ENCODE measurements at places on chromosomes 4 and X. TPM values are rescaled to one million over a fixed set of nuclear protein-coding genes. Genes with fewer than 3 reads are reported as not detected.

The DTHD1 gene
- not detected for total RNA-seq

The SORBS2 gene
- 7.9 TPM for total RNA-seq

The BMP3 gene
- total RNA-seq, result 0.11 TPM

The GPR119 gene
- not detected for total RNA-seq

The FAM241A gene
- total RNA-seq, result 0.07 TPM

DNA sequence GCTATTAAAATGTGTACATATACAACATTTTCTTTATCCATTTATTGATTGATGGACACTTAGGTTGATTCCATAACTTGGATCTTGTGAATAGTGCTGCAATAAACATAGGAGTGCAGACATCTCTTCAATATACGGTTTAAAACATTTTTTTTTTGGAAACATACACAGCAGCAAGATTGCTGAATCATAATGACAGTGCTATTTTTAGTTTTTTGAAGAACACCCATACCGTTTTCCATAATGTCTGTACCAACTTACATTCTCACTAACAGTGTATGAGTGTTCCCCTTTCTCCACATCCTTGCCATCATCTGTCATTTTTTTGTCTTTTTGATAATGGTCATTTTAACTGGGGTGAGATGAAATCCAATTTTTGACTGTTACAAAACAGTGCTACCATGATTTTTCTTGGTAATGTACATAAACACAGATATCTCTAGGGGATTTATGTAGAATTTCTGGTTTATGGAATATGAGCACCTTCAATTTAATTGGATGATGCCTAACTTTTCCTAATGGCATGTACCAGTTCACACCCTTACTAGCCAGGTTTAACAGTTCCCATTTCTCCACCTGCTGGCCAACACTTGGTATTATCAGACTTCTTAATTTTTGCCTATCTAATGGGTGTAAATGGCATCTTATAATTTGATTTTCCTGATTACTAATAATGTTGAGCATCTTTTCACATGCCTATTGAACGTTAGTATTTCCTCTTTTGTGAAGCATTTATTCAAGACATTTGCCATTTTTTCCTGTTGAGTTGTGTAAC, 21.0 kb upstream of the TMSB15B start:
- no peak overlapping the region for H3K4me3 ChIP-seq
- no peaks in the 10 kb centered on the region for H3K36me3 ChIP-seq
- no peaks in the 10 kb centered on the region for H3K27me3 ChIP-seq
- DNase-seq, result no peak

DNA sequence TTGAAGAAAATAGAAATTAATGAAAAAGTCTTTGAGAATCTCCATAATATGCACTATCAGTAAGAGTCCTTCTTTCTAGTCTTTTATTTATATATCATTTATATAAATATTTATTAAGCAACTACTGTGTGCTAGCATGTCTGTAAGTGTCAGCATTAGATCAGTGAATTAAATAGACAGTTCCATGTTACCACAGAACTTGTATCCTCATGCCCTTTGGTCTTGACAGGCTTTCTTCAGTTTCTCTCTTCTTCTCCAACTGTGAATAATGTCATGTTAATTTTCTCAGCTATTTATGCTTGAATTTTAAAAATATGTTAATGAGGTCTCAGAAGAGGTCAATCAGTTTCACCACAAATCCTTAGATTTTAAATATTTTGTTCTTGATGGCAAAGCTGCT, 389.6 kb upstream of the TRAM1L1 start:
- H3K4me3 ChIP-seq, result no peak overlapping the region
- H3K27ac ChIP-seq, result no peak overlapping the region
- no peaks in the 10 kb centered on the region for H3K27me3 ChIP-seq
- no peaks in the 10 kb centered on the region for H3K36me3 ChIP-seq
- no peaks in the 10 kb centered on the region for H3K4me1 ChIP-seq

GRCh38 chr4:6969826-6970800, 60.5 kb downstream of the TBC1D14 start:
- H3K36me3 ChIP-seq, result peaks cover 4% of the 10 kb centered on the region
- no peak overlapping the region for H3K27ac ChIP-seq
- H3K27me3 ChIP-seq, result no peaks in the 10 kb centered on the region
- no peak for DNase-seq
